ENCODE measurements at places on chromosomes 5 and 9.

- DNase-seq: no peak
Measured at GRCh38 chr5:145854651-145855258, 18.1 kb downstream of the GRXCR2 start.

GRCh38 chr5:87770016-87770570, 357.4 kb upstream of the CCNH start:
- DNase-seq: no peak

DNA sequence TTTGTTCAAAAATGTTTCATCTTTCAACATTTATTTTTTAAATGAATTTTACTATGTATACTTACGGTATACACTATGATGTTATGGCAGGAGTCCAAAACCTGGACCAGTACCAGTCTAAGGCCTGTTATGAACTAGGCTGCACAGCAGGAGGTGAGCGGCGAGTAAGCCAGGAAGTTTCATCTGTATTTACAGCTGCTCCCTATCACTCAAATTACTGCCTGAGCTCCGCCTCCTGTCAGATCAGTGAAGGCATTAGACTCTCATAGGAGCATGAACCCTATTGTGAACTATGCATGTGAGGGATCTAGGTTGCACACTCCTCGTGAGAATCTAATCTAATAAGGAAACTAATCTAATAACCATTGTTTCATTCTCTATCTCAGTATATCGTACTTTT, 715.5 kb upstream of the PTPRD start:
- no peak for DNase-seq

GRCh38 chr9:128124873-128125579, 2.5 kb downstream of the PTGES2 start:
- DNase-seq: peak; percentile 34

- DNase-seq: no peak
Measured at GRCh38 chr9:77016121-77016525, 3.3 kb upstream of the FOXB2 start.

DNA sequence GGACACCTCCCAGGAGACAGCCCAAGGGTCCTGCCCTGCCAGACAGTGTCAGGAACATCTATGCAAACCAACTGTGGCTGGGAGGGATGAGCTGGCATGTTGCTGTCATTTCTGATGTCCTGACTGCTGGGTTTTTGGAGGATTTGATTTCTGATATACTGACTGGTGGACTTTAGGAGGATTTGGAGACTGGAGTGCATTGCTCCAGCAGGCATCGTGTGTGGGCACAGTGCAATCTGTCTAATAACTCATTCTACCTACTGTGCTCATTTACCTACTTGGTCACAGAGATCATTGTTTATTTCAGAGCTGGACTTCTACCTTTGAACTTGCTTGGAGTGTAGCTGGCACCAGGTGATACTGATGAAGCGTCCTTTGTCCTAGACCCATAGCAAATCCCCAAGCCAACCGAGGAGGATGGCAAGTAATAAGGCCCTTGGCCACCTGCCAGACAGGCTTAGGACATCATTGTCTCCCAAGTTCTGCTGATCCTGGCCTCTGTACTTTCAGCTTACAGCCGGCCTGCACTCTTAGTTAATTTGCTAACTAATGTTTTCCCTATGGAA, 124.3 kb upstream of the ICE1 start:
- no peak for DNase-seq

GRCh38 chr5:57503433-57503832, 20.8 kb upstream of the ACTBL2 start:
- DNase-seq: no peak

- DNase-seq: no peak
Measured at GRCh38 chr5:126464016-126464415, 40.8 kb downstream of the GRAMD2B start.

- no peak for DNase-seq
Measured at GRCh38 chr5:13472842-13473241, 471.6 kb downstream of the DNAH5 start.

DNA sequence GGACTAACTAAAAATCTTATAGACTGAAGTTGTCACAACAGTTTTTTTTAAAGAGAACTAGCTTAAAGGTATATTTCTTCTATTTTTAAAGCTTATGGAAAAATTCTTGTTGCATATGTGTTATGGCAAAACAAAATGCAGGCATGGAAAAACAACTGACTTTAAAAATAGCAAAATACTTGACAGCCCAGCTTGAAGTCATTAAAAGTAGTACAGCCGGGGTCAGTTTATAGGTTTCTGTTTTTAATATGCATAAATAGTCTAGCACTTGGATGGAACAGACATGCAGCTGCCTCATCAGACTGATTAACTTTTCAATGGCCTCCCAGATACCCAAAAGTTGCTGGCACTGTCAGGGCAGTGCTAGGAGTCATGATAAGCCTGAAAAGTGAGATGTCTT, 22.3 kb upstream of the ARL15 start:
- no peak for DNase-seq

GRCh38 chr5:95743877-95744276, 12.7 kb downstream of the RHOBTB3 start:
- no peak for DNase-seq

DNA sequence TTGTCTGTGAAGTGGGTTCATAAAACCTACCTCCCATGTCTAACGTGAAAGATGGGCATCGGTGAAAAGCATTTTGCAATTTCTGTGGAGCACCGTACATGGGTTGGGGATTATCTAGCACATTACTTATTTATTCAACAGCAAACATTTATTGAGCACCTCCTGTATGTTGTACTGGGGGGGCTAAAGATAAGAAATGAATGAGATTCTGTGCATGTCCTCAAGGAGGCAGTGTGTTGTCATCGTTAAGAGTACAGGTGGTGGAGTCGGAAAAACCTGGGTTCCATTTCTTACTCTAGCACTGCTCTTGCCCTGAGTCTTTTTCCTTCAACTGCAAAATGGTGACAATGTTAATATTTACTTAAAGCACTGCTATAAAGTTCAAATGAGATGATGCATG, 30.4 kb upstream of the DENND1A start:
- no peak for DNase-seq

- DNase-seq: no peak
Measured at GRCh38 chr5:146043722-146044121, 61.7 kb downstream of the PLAC8L1 start.

DNA sequence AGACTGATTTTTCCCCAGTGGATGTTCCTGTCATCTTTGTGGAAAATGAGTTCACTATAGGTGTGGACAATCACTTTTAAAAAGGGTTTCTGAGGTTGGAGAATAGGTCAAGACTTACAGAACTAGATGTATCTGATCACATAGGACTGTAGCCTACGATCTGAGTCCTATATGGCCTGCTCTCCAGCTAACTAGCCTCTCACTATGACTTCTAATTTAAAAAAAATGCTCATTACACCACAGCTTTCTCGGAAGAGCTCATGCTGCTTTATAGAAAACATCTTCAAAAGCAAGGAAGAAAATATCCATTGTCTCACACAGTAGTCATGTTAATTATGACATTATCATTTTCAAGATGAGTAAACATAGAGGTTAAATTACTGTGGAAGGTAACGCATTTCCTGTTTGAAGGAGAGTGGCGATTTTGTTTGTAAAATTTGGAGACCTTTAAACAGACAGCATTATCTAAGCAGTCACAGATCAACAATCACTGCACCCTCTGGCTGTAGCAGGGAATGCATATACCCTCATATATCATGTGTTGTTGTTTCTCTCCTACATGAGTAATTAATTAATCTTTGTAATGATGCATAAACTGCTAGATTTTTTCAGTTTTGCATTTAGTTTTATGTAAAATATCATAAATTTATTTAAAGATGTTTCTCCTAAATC, 573.7 kb downstream of the GABRG2 start:
- DNase-seq: no peak

Measured in stimulated activated CD4-positive, alpha-beta T cell treated with anti-CD3 and anti-CD28 coated beads, Interleukin-4, amount 100 ng/mL, for 1 hour (primary cell).